Stimulated activated CD4-positive, alpha-beta T cell treated with anti-CD3 and anti-CD28 coated beads, Interleukin-12 subunit alpha, Interleukin-12 subunit beta, amount 100 ng/mL, for 48 hours (primary cell): ENCODE measurements at places on chromosomes 1 and 21.
A peak's percentile ranks its signal among the peaks of the same experiment; 100 is the strongest.

DNA sequence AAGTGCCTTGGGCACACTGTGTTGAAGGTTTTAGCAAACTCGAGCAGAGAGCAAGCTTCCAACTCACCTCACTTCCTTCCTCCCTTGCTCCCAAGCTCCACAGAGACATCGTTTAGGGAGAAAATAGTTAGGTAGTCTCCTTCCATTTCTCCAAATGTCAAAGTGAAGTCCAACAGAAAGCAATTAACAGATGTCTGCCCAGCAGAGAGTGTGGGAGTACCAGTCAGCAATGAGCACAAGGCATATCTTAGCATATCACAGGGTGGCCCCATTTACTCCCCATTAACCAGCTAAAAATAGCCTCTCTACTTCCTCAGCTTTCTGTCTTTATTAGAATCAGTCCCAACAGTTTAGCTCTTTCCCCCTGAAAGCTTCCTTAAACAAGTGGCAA, 334.2 kb upstream of the CAMK1G start:
- no peak for DNase-seq

DNA sequence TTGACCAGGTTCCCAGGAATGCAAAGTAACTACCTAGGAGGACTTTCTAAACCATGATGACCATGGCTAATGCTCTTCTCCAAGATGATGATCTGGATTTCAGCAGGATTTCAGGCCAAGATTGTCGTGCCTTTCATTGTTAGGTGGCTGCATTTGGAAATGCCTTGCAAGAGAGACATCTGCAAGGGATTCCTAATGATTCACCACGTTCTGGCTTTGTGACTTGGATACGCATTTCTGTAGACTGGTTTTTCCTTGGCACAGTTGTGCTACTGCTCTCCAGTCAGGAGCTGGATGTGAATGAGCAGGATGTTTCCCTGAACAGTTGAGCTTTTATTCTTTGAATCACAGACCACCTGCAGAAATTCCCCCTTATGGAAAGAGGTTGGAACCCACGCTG, 212.4 kb downstream of the BACH1 start:
- DNase-seq, result no peak

- no peak for DNase-seq
Observed at GRCh38 chr1:197444755-197445154, 176.7 kb downstream of the CRB1 start.

DNA sequence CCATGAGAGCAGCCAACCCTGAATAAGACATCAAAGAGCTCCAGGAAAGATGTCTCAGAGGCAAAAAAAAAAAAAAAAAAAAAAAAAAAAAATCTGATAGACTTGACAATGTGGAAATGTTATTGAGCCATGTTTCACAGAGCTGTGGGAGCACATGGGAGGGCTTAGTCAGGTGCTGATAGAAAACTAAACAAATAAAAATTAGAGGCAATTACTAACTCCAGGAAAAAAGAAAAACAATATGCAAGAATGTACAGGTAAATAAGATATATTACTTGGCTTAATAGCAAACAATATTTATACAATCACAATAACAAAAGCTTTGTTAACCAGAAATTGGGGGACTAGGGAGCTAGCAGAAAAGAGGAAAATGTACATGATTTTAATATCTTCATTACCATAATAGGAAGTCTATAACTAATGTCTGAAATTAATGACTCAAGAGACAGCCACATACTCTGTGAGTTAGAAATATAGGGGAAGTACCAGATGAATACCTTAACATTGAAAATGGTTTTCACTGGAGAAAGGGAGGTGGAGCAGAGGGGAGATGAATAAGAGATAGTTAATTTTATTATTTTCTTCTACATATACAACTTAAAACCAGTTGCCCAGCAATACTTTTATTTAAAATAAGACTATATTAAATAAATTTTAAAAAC, 16.9 kb upstream of the RGS16 start:
- no peak for DNase-seq

DNA sequence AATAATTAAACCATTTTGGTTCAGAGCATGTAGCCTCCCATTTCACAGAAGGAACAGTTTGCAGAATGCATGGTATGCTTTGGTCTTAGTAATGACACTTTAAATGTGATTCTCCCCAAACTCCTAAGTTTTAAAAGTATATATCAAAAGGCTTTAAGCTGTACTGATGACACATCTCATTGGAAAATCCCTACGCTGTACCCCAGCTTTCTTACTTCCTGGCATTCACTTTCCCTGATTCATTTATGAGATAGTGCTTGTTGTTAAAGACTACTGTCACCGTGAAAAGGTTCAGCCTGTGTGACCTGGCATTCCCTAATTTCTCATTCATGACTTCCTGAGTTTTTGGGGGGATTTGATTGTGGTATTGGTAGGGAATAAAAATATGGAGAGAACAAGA, 53.4 kb downstream of the MPZL1 start:
- no peak for DNase-seq

DNA sequence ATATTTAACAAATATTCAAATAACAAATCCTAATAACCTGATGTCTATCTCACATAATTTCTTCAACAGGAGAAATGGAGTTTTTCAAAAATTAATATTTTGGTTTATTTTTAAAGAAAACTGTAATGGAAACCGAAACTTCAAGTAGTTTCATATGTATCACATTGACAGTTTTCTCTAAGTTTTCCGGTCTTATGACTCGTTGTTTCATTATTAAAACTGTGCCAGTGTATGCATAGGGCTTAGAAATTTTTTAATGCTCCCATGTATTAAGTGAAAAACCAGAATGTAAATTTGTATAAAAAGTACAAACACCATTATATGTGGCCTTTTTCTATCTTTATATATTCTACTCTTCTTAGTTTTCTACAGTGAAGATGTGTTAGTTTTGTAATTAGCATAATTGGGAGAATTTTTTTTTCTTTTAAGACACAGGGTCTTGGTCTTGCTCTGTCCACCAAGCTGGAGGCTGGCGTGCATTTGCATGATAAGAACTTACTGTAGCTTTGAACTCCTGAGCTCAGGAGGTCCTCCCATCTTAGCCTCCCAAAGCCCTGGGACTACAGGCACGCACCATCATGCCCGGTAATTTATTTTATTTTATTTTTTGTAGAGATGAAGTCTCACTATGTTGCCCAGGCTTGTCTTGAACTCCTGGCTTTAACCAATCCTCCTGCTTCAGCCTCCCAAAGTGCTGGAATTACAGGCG, 43.9 kb upstream of the SAMSN1 start:
- no peak for DNase-seq

DNA sequence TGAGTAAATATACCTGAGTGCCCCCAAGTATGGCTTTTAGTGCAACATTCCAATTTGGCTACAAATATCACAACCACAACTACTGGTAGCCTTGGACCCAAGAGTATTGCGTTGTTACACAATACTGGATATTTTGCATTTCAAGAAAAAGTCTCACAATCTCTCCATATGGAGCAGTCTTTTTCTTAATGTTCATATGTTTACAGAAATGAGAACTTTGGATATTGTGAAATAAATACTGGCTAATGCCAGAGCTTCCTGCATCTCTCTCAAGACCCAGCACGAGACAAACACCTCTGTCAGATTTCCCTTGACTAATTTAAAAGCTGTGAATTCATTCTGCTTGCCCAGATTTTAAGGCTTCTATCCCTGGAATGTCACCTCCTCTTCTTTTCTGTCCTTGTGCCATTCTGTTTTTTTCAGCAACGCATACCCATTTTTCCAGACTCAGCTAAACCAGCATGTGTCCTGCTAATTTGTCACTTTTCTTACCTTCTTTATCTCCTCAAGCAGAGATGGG, 136.2 kb upstream of the BACE2 start:
- no peak for DNase-seq

GRCh38 chr1:170674239-170674638, 10.3 kb downstream of the PRRX1 start:
- DNase-seq, result no peak

DNA sequence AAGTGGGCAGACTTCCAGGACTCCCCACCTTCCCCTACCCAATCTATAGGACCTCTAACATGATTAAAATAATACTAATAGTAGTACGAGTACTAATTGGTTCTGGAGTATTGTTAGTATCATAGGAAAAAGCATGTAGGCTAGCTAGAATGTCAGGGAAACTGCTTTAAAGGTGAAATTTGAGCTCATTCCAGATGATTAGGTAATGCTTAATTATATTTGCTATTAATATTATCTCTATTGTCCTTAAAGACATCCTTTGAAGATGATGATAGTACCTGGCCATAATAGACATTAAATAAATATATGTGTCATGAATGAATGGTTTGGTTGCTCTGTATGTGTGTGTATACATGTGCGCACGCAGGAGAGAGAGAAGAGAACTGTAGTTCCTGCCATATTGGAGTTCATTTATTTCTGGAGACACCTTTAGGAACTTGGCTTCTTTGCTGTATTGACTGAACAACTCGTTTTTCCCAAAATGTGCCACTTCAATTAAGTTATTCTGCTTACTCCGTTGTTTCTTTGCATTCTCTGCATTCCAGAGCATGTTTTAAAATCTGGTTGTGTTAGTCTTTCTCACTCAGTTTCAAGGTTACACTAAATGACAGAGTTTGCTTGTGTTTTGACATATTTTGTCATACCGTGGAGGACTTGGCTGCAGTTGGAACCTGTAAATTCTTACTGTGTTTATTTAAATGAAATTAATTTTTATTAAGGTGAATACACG, 117.1 kb downstream of the OSBPL9 start:
- DNase-seq, result no peak

GRCh38 chr1:156709031-156709430, 3.6 kb upstream of the CRABP2 start:
- no peak for DNase-seq

GRCh38 chr1:214120191-214120590, 132.4 kb downstream of the PROX1 start:
- no peak for DNase-seq

DNA sequence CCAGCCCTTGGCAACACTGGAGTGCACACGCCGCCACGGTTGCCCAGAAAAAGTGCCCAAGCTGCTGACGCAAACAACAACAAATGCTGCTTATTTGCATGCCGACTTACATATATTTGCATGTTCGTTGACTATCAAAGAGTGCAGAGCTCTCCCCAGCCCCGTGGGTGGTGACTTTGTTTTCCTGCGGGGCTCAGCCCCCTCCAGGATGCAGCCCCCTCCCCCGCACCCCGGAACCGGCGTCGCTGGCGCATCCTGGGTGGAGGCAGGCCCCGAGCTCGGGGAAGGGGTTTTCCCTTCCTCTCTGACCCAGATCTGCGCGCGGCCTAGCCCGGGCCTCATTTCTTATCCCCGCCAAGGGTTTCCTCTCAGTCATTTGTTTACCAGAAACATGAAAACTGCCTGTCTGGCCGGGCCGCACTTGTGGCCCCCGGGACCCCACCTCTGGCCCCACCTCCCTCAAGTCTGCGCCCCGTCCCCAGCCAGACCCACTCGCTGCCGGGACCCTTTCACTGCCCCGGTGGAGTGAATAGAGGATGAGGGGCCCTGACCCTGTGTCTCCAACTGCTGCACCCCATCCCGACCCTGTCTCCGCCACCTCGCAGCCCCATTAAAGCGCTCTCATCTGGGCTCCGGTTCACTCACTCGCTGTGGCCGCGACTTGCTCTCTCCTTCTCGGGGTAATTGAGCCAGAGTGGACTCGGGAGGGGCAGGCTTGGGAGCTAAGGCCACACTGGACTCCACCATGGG, 5.5 kb downstream of the TNFRSF25 start:
- peak; percentile 71 for DNase-seq

DNA sequence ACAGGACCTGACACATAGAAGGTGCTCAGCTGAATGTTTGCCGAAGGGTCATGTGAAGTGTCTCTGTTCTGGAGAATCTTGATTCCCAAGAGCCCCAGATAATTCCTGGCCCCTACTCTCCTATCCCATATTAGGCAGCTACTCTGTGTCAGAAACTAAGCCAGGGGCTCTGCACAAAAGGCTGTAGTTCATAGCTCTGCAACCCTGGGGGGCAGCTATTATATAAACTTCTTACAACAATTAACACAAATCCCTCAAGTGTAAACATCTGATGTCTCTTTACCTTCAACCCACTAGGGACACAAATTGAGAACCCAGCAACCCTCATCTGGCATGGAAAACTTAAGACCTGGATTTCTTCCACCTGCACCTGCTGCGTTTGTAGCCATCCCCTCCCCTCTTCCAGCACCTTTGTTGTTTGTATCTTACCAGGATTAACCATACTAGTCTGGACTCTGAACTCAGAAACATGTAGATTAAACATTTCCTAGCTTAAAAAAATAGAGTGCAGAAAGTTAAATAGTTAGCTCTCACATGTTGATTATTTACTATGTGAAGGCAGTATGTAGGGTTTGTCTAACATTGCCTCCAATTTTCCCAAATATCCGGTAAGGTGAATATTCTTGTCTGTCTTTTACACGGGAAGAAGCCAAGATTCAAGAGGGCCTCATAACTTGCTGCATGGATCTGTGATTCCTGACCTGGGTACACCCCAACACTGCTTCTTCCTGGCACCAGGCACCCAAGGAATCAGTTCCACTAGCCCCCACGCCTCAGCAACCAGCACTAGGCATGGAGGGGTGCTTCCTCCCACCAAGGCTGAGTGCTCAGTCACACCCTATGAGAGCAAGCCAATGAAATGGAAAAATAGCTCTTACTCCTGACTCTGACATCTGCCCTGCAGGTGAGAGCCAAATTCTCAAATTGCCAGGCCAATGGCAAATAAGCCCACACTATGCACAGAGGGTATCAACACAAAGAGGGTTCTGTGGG, 220.7 kb upstream of the HOOK1 start:
- no peak for DNase-seq

GRCh38 chr1:236925386-236925785, 78.9 kb downstream of the MT1HL1 start:
- no peak for DNase-seq

DNA sequence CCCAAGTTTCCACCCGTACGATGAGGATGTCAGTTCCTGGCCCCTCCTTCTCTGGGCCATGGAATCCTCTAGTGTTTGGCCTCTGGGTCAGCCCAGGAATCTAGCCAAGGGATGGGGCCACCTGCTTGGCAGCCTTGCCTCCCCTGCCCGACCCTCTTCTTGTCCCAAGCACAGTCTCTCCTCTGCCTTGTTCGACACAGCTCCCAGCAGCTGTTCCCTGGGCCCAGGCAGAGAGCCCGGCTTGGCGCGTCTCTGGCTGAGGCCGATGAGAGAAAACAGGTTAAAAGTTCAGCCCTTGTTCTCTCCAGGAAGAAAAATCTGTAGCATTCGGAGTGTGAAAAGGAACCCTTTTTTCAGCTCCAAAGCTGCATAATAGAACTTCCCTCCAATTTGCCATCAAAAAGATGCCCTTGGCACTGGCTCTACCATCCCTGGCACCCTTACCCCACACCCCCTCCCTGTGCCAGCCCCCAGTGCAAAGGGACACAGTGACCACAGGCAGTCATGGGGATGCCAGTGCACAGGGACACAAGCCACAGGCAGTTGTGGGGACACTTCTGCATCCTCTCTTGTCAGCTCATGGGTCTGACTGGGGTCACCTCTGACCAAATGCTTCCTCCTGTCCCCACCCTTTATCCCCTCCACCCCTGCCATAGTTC, 68.4 kb downstream of the EPHB2 start:
- no peak for DNase-seq

DNA sequence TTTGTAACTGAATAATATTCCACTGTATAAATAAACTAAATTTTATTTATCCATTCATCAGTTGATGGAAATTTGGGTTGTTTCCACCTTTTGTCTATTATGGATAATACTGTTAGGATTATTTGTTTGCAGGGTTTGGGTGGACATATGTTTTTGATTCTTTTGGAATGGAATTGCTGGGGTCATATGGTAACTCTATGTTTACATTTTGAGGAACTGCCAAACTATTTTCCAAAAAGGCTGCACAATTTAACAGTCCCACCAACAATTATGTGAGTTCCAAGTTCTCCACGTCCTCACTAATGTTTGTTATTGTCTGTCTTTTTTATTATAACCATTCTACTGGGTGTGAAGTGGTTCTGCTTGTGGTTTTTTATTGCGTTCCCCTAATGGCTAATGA, 4.3 kb upstream of the SERBP1 start:
- DNase-seq, result no peak
